ENCODE measurements at places on chromosomes 4 and X.

GRCh38 chr4:186487726-186488125, 67.6 kb downstream of the MTNR1A start:
- no peak for DNase-seq

- DNase-seq: no peak
These were observed 11.6 kb downstream of the CXCL13 start for GRCh38 chr4:77617203-77617602.

DNA sequence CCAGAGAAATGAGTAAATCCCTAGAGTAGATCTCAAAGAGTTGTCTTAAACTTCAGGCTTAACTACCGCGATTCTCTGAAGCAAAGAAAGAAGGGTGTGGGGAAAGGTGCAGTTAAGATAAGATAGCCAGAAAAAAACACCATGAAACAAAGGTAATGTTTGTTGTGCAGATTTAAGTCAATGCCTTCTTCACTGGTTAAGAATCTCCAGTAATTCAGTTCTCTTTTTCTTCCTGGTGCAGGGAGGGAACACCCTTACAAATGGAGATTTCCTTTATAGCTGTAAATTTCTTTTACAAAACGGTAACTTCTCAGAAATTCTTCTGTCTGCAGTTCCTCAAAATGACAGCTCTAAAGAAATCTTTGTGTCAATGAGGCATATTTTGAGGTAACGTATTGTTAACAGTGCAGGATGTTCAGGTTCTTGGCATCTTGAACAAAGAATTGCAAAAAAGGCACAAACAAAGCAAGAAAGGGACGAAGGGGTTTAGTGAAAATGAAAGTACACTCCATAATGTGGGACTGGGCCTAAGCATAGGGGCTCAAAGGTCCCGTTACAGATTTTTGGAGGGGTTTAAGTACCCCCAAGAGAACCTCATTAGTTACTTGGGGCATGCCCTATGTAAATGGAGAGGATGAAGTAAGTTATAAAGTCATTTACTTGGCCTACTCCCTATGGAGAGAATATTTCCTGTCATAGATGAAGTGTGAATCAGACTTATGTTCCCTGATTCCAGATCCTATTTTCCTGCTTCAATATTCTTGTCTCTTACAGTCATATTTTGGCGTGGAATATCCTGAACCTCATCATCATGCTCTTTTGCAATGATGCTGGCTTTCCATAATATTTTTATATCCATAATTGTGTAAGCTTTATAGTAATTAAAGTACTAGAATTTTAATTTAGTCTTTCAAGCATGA, 492.0 kb downstream of the PCDH11X start:
- DNase-seq: no peak

GRCh38 chrX:39559229-39559628, 538.5 kb downstream of the BCOR start:
- DNase-seq: no peak

DNA sequence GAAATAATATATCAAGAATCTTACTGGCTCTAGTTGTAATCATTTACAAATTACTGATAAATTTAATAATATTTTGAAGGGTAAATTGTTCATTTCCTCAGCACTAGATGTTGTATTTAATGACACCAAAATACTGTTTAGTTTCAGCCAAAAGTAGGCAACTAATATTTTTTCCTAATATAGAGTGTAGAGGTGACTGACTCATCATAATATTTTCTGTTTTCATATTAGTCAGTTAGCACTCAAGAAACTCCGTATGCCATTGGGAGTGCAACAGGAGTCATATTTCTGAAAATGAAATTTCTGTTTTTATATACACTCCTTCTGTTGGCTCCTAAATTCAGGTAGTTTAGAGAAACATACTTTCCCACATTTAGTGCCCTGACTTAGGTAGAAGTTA, 36.6 kb upstream of the PTPN13 start:
- no peak for DNase-seq

DNA sequence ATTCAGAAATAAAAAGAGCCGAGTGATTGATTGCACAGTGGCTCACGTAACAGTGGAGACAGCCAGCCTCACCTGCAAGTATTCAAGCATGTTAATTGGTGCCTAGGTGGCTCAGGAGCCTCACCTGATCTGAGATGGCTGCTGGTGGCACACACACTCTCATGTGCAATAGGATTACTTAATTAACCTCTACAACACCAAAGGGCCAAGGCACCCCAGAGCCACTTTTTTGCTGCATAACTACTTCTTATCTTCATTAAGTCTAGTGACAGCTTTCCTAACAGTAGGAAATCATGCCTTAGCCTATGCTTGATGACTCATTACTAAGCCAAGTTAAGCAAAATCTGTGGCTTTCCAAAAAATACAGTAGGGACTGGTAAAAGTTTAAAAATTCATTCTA, 117.3 kb upstream of the NOCT start:
- DNase-seq: peak; percentile 70

DNA sequence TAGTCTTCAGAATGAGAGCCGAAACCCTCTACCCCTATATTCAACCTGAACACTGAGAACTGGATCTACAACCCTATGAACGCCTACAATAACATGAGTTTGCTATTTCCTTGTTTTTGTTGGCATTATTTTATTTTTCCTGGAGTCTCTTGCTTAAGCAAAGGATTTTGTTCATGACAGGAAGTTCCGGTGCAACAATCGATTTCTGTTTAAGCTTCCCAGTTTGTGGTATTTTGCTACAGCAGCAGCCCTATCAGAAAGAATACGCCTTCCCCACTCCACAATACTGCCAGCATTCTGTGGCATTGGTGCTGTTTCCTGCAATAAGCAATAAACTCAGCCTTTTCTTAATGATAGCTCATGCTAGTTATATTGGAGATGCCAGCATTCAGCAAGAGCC, 60.9 kb downstream of the NPY5R start:
- DNase-seq: no peak

DNA sequence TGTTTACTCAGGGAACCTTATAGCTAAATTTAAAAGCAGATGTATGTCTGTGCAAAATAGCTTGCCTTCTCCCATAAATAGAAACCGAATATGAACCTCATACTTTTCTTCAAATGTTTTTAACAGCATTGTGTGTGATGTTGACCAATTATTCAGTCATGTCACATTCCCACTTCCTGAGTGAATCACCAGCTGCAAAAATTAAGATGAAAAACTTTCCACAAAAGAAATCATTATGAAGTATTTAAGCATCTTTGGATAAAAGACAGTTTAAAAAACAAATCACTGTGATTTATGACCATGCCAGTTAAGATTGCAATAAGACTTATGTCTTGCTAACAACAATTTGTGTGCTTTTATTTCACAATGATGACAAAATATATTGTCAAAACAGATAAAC, 220.1 kb downstream of the PDGFC start:
- no peak for DNase-seq

DNA sequence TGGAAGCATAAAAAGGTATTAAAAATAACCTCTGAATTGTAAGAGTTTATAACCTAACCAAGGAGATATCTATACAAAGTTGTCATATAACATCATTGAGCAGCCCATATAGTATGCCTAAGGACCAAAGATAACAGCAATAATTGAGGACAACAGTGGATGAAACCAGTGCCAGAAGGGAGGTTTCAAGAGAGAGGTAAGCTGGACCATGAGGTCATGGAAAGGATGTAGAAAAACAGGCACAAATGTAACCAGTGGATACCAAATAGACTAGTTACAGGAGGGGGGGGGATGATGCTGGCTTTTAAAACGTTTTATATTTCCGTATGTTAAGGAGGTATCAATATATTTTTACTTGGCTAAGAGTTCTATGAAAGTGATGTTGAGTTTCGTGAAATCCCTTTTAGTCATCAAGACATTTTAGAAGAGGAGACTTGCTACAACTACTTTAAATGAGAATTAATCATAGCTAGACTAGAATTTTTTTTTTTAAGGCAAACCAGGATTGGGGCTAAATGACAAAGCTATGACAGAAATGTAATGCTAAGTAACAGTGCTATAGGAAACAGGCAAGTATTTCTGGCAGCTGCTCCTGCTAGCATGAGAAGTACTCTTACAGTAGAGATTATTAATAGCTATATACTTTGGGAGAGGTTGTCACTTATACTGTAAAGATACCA, 161.1 kb downstream of the FBXW7 start:
- no peak for DNase-seq
